Hypothalamus (tissue), 51 donors: ENCODE measurements at places on chromosomes 11 and 22.

- no peak for DNase-seq
Observed at GRCh38 chr22:37951305-37951704, 2.1 kb downstream of the C22orf23 start.

- DNase-seq = no peak
Observed at GRCh38 chr11:30346068-30346688, 23.3 kb downstream of the ARL14EP start.

GRCh38 chr11:46570790-46571398, 22.9 kb downstream of the AMBRA1 start:
- DNase-seq = no peak

- no peak for DNase-seq
Observed at GRCh38 chr22:36589856-36590255, 60.9 kb upstream of the EIF3D start.

DNA sequence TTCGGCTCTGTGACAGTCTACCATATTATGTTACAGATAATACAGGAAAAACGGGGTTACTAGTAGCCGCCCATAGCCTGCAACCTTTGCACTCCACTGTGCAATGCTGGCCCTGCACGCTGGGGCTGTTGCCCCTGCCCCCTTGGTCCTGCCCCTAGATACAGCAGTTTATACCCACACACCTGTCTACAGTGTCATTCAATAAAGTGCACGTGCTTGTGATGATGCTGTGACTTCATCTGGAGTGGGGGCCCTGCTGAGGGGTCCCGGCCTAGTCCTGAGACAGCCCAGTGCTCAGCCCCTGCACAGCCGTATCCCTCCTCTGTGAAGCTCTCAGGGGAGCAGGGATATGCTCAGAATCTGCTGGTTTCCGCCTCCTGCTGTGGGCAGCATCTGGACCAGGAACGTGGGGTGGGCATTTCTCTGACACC, 1.2 kb downstream of the IFITM1 start:
- DNase-seq = no peak

DNA sequence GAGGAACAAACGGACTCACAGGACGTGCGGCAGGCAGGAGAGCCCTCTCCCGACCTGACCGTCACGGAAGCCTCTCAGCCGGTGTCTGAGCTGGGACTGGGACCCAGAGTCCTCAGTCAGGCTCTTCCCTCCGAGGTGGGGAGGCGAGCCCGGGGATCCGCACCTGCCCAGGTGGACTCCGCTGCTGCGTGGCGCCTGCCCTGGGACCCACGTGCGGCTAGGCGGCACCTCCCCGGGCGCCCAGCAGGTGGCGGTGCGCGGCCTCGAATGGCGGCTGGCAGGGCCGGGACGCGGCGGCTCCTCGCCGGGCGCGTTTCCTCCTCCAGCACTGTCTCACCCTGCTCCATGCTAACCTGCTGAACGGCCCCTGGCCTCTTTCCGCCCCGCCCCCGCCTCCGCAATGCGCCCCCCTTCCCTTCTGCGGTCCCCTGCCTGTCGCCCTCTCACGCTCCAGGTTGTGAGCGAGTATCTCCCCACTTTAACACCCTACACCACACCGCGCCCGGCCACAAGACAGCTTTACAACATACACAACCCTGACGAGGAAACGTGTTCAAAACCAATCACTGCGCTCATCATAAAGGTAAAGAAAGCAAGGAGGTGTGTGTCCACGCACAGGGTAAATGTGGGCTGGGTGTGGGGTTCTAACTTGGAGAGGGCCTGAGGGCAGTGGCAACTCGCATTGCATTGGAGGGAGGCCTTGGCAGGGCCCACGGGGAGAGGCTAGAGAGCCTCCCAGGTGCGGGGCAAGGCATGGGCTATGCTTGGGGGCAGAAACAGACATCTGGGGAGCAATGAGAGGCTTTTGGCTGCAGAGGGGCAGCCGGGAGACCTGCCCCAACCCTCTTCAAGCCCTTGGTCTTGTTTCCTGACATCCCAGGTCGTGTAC, 25.9 kb upstream of the ATXN10 start:
- DNase-seq = no peak

- no peak for DNase-seq
Observed at GRCh38 chr11:9957072-9957471, 293.2 kb downstream of the SWAP70 start.

DNA sequence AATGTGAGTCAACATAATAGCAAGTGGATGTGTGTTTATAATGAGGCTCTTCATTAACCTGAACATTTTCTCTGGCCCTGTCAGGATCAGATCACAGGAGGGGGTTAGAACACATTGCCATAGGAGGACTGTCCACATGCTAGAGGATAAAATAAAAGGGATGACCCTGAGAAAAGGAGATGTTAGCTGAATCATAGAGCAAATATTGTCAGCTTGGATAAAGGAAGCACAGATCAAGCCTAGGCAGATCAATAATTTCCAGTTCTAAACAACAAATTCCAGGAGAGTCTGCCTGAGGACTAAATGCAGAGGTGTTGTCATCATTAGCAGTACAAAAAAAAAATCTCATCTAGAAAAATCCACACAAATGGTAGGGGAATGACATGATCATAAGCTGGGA, 337.9 kb downstream of the LRRC4C start:
- no peak for DNase-seq

DNA sequence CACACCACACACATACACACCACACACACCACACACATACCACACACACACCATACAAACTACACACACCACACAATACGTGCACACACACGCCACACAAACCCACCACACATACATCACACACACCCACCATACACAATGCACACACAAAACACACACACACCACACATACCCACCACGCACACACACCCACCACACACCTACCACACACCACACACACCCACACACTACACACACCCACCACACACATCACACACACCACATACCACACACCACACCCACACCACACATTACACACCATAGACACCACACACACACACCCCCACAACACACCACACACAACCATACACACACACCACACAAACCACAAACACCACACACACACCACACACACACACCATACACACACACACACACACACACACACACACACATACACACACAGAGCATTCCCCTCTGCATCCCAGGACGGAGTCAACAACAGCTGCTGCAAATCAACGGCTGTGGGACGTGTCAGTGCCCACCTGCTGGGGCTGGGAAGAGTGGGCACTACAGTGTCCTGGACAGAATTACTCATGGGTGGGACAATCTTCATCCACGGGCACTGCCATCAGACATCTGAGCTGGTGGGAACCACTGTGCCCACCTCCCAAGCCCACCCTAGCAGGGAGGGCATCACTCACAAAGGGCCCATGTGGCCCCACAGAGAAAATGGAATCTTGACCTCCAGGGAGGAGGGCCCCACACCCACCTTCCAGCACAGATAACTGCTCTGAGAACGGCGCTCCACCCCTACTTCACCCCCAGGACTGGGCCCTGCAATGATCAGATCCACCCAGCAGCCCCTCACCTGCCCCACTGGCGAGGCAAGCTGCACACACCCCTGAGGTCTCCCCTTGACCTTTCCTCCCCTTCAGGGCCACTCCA, 8.4 kb downstream of the TP53I11 start:
- DNase-seq = no peak

- DNase-seq = no peak
Observed at GRCh38 chr11:68396516-68396915, 64.0 kb upstream of the PPP6R3 start.

- no peak for DNase-seq
Observed at GRCh38 chr22:35642305-35642741, 5.9 kb upstream of the APOL6 start.

DNA sequence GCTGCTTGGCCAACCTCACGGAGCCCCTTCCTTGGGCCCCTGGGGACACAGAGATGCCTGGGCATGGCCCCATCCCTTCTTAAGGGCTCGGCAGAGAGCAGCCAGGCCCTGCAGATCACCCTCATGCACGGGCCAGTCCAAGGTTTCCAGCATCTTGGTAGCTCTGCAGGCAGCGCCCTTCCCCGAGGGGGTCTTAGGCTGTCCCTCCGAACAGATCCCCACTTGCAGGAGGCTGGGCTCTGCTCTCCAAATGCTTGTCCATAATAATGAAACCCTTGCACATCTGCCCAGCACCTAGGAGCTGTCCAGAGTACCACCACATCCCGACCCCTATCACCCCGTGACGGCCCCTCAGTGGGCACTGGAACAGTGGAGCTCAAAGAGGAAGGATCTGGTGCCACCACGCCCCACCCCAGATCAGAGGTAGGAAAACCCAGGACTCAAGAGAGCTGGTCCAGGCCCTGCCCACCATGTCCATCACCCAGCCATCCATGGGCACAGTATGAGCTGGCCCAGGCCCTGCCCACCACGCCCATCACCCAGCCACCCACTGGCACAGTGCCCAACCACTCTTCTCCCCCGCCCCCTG, 92.5 kb upstream of the PRR5 start:
- DNase-seq = no peak

- no peak for DNase-seq
Observed at GRCh38 chr11:34665077-34665835, 44.4 kb downstream of the EHF start.

DNA sequence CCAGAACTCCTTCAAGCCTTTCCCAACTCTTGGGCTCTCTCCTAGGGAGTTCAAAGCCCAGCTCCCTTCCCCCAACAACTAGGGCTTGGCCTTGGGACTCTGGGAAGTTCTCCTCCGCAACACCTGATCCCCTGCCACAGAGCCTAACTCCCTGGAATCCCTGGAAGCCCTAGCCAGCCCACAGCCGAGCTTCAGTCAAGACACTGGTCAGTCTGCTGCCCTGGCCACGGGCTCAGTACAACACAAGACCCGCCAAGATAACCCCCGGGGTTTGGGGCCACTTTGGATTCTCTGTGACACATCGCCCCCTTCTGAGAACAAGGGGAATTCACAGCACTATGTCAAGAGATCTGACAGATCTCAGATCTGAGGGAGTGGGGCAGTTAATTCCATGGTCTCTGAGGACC, 58.3 kb downstream of the SLC22A12 start:
- no peak for DNase-seq

- no peak for DNase-seq
Observed at GRCh38 chr11:75161506-75162095, 10.7 kb downstream of the SLCO2B1 start.

DNA sequence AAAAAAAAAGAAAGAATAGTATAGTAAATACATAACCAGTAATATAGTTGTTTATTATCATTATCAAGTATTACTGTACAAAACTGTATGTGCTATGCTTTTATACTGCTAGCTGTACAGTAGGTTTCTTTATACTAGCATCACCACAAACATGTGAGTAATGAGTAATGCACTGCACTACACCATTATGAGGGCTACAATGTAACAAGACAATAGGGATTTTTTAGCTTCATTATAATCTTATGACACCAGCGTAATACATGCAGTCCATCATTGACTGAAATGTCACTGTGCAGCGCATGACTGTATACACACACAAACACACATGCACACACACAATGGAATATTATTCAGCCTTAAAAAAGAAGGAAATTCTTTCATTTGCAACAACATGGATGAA, 111.5 kb upstream of the ZBED5 start:
- no peak for DNase-seq

DNA sequence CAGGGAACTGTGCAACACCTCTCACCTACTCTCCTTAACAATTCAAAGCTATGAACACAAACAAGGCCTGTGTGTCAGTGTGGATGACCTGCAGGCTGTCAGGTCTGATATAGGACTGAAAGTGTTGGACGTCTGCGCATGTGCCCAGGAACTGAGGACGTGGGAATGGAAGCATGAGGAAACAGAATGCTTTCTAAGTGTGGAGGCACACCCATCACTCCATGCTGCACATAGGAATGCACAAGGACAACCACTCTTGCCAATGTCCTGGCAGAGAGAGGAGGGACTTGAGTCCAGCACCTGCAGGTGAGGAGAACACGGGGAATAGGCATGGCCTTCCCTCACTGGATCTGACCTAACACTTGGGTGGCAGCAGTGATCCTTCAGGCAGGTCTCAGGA, 874.3 kb downstream of the OPCML start:
- DNase-seq = no peak

DNA sequence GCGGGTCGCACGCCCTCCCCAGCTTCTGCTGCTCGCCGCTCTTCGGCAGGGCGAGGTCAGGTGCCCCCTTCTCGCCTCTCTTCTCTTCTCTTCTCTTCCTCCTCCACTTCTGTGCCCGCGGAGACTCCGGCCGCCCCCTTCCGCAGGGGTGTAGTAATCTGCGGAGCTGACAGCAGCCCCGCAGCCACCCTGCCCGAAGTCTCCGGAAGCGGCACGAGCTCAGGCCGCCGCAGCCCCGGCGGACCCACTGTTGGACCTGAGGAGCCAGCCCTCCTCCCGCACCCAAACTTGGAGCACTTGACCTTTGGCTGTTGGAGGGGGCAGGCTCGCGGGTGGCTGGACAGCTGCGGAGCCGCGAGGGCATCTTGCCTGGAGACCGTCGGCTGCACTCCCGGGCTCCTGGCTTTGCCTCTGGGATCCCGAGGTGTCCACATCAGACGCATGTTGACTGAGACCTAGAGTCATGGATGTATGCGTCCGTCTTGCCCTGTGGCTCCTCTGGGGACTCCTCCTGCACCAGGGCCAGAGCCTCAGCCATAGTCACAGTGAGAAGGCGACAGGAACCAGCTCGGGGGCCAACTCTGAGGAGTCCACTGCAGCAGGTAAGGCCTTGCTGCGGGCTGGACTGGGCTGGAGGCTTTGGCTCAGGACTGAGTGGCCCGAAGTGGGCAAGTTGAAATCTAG, 486 bp downstream of the STIM1 start:
- DNase-seq = no peak

DNA sequence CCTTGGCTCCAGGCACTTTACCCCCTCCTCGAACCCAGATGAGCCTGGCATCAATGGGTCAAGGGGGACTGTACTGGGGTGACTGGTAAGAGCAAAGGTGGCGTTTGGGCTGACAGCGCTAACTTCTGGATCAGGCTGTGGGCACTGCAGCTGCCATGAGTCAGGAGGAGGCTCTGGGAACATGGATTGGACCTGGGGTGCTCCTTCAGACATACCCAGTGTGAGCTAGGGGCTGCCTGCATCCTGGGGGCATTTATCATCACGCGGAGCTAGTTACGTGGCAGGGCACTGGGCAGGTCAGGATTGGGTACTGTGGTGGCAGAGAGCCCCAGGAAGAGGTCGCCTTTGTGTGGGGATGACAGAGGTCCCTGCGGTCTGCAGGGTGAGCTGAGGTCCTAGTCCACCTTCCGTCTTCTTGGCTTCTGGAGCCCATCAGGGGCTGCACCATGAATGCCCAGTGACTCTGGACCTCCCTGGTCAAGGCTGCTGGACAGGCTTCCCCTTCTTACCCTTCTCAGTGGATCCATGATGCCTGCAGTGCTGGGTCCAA, 13.1 kb downstream of the GRIK4 start:
- DNase-seq = no peak

DNA sequence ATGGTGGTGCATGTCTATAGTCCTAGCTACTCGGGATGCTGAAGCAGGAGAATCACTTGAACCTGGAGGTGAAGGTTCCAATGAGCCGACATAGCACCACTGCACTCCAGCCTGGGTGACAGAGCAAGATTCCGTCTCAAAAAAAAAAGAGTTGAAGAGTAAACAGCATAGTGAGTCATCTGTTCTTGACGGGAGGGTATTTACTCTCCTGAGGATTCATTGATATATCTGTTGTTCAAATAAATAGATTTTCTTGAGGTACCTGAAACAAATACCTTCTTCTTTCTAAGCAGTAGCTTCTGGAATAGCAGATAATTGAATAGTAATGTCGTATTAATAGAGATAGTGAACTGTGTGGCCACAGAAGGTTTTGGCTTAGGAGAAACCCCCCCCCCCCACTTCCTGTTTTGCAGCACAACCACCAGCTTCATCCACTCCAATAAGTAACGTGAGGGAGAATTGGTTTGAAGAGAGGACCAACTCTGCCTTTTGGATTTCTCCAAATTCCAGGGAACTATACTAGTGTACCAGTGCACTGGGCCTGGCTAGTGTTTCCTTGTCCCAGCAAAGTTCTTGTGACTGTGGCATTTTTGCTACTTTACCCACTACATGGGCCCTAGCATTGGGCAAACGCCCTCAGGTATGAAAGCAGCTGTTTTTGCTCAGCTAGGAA, 90.0 kb downstream of the PRMT3 start:
- no peak for DNase-seq
